ENCODE measurements at places on chromosomes 7 and 10.

DNA sequence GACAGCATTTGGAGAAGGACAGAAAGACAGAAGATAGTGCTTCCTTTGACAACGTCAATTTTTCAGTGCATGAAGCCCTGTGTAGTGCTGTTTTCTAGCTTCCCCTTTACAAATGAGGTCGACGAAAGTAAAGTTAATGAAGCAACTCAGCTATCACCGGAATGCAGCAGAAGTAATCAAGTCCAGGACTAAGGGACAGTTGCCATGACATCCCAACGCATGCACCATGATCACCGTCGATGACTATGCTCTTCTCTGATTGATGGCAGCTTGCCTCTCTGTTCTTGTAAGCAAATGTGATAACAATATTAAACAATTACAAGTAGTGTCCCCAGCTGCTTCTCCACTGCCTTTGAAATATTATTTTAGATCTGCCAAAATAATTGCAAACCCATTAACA, 205.8 kb downstream of the FRMD4A start:
- no peak for DNase-seq

DNA sequence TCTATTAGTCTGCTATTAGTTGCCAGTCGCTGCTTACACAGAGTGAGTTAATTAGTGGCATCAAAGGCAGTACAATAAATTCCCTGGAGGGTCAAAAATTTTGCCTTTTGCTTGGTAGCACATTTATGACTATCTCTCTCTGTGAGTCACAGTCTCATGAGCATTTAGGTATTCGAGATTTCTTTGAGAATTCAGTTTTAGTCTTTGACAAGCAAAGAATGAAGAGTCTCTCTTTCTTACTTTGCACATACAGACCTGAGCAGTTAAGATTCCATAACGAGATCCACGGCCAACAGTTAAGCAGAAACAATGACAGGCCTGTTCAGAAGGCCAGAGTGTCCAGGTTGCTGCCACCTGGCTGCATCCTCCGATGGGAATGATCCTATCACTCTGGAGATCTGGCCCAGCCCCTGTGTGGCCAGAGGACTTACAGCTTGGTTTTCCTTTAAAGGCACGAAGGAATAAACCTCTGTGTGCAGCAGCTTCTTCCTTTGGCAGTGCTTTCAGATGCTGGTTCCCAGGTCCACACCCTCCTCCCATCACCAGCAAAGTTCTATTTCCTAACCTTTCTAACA, 80.6 kb downstream of the GLI3 start:
- DNase-seq: no peak

DNA sequence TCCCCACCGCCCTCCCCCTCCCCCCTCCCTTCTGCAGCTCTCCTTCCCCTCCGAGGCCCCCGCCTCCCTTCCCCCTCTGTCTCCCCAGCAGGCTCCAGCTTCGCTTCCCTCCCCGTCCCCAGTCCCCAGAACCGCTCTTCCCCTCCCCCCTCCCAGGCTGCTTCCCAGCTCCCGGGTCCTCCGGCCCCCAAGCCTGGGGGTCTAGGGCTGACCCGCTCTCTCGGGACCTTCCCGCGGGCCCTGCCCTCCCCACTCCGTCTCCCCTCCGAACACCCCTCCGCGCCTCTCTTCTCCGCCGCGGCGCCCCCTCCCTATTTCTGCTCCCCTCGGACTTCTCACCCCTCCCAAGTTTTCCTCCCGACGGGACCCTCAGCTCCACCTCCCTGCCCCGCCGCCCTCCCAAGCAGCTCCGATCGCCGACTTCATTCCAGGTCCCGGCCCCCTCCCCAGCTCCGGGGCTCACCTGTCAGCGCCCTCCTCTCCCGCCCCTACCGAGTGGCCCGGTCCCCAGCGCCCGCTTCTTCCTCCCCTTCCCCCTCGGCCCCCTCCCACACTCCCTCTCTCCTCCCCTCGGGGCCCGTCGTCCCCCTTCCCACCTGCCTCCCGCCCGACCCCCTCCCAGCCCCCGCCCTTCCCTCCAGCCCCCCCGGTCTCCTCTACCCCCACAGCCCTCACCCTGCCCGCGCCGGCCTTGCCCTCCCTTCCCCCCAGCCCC, 990 bp downstream of the ZNF467 start:
- no peak for DNase-seq

DNA sequence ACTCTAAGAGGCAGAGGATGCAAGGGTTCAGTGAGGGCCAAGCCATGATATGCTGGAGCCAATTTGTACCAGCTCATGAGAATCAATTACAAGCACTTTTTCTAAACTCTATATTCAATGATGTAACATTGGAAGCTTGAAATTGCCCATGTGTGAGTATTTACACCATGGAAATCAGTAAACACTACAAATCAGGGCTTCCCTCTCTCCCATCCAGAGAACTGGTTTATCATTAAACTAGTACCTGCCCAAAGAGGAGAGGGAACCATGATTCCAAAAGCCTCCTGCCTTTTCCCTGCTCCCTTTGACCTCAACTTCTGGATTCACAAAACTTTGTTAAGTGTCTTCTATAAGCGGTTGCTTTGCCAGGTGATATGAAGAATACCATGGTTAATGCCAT, 52.5 kb upstream of the BICC1 start:
- DNase-seq: no peak

- DNase-seq: no peak
Observed at GRCh38 chr7:34177476-34177875, 272.1 kb downstream of the BMPER start.

DNA sequence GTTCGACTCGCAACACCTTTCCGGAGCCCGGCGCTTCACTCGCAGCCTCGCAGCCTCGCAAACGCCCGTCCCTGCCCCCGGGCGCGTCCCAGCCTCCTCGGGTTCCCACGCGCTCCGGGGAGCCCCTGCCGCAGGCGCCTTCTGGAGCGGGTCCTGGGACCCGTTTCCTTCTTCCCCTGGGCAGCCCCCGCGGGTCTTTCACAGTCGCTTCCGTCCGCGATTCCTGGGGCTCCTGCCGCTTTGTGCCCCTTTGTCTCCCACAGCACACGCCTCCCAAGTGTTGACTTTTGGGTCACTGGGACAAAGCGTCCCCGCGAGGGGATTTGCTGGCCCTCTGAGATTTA, 140.7 kb downstream of the DYNC2I1 start:
- DNase-seq: no peak

DNA sequence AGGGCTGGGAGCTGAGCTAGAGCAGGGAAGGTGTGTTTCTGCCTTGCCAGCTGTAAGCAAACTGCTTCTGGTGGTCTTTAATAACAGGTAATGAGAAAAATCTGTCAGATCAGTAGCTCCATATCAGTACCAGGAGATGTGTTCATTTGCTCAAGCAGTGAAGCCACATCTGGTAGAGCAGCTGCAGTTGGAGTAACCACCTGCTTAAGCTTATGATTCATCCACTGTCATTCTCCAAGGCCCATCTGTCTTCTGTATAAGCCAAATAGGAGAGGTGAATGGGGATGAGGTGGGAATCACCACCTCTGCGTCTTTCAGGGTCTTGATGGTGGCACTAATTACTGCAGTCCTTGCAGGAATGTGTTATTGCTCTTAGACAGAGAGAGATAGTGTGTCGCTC, 18.4 kb upstream of the COBL start:
- no peak for DNase-seq

All from Kasumi-1 (cell line).